ENCODE measurements at places on chromosomes 4 and X. TPM values are rescaled to one million over a fixed set of nuclear protein-coding genes. Genes with fewer than 3 reads are reported as not detected.

The VCX gene
- total RNA-seq = not detected

DNA sequence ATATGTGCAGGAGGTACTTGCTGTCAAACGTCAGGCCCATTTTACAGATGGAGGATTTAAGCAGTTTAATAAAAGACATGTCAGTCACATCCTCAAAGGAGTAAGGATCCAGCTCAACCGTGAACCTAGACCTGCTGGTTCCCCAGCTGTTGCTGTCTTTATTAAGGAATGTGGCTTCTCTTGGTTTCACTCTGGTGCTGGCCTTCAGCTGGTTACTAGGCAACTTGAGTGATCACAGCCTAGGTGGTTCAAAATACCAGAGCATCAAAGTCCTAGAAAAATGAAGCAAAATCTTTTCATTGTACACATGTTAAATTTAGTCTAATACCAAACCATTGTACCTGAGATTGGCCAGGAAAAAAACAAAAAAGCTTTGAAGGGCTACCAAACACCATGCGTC, 32.7 kb upstream of the GLRA2 start:
- DNase-seq = no peak

The RENBP gene
- total RNA-seq = 8.6 TPM

- DNase-seq = no peak
Measured at GRCh38 chr4:91577864-91578263, 725.9 kb upstream of the GRID2 start.

- no peak for DNase-seq
Measured at GRCh38 chr4:16884673-16885460, 13.6 kb downstream of the LDB2 start.

DNA sequence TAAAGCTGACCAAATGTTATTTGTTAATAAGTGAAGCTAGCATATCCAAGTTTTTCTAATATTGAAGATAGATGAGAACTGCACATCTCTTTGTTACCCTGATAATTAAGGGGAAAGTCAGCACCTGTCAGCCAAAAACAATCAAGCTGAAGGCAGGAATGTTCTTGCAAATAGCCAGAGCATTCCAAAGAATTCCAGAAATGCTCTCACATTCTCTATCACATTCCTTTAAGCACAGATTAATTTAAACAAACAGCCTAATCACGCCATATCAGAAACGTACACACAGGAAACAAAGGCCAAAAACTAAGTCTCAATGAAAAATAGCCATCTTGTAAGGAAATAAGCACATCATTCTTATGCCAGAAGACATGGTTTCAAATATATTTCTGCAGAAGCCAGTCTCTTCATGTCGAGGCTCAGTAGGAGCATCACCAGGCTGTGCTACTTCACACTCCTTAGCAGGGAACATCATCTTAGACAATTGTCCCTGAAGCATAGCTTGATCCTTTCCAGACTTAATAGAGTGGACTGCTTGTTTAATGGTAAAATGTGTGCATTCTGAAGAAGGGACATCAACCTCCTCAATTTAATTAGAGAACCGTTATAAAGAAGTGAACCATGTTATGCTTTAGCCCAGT, 252.9 kb upstream of the TTC29 start:
- DNase-seq = no peak

- no peak for DNase-seq
Measured at GRCh38 chr4:95087657-95088455, 330.1 kb downstream of the BMPR1B start.

DNA sequence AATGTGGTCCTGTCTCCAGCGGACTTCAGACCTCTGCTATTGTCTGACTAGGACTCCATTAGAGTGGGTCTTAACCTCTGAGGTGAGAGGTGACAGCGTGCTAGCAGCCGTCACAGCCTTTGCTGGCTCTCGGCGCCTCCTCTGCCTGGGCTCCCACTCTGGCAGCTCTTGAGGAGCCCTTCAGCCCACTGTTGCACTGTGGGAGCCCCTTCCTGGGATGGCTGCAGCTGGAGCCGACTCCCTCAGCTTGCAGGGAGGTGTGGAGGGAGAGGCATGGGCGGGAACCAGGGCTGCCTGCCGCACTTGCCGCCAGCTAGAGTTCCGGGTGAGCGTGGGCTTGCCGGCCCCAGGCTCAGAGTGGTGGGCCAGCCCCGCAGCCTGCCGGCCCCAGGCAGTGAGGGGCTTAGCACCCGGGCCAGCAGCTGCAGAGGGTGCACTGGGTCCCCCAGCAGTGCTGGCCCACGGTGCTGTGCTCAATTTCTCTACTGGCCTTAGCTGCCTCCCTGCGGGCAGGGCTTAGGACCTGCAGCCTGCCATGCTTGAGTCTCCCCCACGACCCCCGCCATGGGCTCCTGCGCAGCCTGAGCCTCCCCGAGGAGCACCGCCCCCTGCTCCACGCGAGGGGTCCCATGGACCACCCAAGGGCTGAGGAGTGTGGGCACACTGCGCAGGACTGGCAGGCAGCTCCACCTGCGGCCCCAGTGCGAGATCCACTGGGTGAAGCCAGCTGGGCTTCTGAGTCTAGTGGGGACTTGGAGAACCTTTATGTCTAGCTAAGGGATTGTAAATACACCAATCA, 163.4 kb upstream of the ITM2A start:
- DNase-seq = no peak

GRCh38 chrX:128807367-128807766, 715.9 kb downstream of the SMARCA1 start:
- no peak for DNase-seq

- DNase-seq = no peak
Measured at GRCh38 chr4:121273191-121273590, 107.6 kb downstream of the QRFPR start.

GRCh38 chr4:152068866-152069265, 308.1 kb upstream of the GATB start:
- DNase-seq = no peak

The SNCA gene
- 0.60 TPM for total RNA-seq

DNA sequence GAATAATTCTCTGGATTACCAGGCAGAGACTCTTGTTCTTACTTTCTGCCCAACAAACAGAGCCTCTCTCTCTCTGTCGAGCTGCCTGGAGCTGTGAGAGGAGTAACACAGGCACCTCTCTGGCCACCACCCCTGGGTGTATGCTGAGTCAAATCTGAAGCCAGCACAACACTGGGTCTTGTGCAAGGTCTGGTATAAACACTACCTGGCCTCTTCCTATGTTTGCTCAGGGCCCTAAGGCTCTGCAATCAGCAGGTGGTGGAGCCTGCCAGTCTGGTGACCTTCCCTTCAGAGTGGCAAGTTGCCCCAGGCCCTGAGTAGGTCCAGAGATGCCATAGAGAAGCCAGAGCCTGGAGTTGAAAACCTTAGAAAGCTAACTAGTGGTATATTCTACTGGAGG, 139.9 kb downstream of the CPXCR1 start:
- DNase-seq = no peak

DNA sequence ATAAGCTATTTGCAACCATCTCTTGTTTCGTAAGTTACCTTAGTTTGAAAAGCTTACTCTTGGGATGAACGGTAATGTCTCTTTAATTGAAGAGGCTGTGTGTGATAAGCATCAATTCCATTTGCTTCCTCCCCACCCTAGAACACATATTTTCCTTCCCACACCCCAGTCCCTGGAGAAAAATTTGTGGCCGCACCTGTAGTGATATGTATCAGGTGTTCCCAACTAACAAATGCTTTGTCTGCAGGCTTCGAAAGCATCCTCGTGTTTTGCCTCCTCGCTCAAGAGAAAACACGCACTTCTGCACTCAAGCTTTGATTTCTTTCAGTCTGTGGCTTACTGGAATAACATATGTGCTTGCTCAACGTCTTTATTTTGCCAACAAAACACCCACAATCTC, 143.8 kb upstream of the OTUD4 start:
- DNase-seq = no peak

- no peak for DNase-seq
Measured at GRCh38 chrX:29237972-29238371, 650.7 kb downstream of the IL1RAPL1 start.

GRCh38 chr4:1290165-1290977, 680 bp downstream of the MAEA start:
- DNase-seq = no peak

The USP26 gene
- total RNA-seq = not detected

The HSFX4 gene
- total RNA-seq = not detected

DNA sequence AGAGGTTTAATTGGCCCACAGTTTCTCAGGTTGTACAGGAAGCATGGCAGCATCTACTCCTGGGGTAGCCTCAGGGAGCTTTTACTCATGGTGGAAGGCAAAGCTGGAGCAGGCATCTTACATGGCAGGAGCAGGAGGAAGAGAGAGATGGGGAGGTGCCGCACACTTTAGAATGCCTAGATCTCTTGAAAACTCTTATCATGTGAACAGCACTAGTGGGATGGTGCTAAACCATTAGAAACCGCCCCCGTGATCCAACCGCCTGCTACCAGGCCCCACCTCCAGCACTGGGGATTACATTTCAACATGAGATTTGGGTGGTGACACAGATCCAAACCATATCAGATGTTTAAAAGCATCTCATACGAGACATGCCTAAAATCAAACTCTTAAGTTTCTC, 41.6 kb upstream of the SCOC start:
- no peak for DNase-seq

DNA sequence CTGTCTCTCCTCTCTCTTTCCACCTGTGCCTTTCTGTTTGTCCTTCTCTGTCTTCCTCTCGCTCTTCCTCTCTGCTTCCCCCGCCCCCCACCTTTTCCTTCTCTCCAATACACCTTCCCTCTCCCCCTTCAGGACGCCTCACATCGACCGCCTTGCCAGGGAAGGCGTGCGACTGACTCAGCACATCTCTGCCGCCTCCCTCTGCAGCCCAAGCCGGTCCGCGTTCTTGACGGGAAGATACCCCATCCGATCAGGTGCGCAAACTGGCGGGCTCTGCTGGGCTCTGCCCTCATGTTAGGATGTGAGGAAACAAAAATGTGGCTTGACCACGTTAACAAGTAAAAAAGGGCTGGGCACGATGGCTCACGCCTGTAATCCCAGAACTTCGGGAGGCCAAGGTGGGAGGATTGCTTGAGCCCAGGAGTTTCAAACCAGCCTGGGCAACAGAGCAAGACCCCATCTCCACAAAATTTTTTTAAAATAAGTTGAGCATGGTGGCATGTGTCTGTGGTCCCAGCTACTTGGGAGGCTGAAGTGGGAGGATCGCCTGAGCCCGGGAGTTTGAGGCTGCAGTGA, 35.2 kb downstream of the ARSF start:
- DNase-seq = no peak

- DNase-seq = no peak
Measured at GRCh38 chrX:45885931-45886330, 659.3 kb downstream of the ZNF674 start.

- peak; percentile 46 for DNase-seq
Measured at GRCh38 chr4:2714061-2714770, 41.9 kb downstream of the TNIP2 start.

DNA sequence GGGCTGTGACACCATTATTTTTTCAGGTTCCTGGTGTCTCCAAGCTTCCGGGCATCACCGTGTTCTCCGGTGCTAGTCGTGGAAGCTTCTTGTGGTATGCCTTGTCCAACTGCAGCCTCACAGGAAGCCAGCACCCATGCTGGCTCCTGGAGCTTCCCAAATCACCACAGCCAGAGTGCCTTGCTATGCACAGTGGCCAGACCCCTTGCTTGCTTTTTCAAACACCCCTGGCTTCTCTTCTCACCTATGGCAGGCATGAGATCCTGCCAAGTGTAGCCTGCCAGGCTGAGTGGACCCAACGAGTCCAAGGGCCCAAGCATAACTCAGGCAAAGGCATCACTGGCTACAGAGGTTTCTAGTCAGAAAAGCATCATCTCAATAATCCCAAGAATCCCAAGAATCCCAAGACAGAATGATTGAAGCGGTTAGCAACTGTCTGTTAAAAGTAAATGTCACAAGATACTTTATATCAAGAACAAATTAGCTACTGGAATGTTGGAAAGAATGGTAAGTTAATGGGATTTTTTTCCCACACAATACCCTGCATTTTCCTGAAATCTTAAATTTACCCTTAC, 1522.9 kb downstream of the PCDH18 start:
- DNase-seq = no peak

GRCh38 chrX:1012678-1013300, 199.7 kb downstream of the CRLF2 start:
- DNase-seq = no peak

DNA sequence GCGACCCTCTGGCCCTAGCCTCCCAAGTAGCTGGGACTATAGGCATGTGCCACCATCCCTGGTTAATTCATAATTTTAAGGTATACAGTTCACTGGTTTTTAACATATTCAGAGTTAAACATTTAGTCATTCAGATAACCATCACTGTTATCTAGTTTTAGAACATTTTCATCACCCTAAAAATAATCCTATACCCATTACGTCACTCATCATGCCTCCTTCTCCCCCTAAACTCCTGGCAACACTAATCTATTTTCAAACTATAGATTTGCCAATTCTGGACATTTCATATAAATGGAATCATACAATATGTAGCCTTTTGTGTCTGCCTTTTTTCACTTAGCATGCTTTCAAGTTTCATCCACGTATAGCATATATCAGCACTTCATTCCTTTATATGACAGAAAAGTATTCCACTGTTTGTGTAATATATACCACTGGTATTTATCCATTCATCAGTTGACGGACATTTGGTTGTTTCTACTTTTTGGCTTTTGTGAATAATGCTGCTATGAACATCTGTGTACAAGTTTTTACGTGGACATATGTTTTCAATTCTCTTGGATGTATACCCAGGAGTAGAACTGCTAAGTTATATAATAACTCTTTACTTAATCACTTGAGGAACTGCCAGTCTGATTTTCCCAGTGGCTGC, 32.0 kb upstream of the RPS3A start:
- no peak for DNase-seq

The HSPA4L gene
- total RNA-seq = 0.08 TPM

DNA sequence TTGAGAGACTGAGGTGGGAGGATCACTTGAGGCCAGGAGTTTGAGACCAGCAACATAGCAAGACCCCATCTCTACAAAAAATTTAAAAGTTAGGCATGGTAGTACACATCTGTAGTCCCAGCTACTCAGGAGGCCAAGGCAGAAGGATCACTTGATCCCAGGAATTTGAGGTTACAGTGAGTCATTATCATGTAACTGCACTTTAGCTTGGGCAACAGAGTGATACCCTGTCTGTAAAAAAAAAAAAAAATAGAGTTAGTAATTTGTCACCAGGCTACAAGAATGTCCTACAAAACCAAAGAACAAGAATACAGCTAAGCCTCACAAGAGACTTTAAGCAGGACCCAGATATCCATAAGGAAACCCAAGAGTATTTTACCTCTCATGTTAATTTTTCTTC, 27.0 kb upstream of the RAB28 start:
- no peak for DNase-seq

DNA sequence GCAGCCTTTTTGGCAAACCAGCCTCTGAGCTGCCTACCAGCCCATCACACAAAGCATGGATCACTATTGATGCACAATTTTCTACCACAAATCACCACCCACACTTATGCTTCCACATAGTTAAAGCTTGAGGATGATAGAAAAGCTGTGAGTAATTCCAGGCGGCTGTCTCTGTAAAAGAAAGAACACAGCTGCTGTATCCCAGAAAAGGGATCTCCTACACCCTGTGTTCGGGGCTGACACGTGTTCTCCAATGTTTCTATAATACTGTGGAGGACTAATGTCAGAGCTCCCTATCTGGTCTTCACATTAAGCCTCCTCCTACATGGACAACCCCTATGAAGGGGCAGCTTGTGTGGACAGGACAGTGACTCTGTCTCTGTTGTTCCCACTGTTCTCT, 12.5 kb upstream of the BRS3 start:
- no peak for DNase-seq

GRCh38 chr4:92760433-92760832, 456.7 kb downstream of the GRID2 start:
- no peak for DNase-seq

GRCh38 chrX:54597728-54598127, 67.7 kb downstream of the GNL3L start:
- DNase-seq = no peak

Measured in activated T-cell treated with anti-CD3 and anti-CD28 coated beads, Interleukin-2, amount 50 U/mL, for 4 hours (primary cell).